ENCODE measurements at places on chromosomes 16 and 17.
A peak's percentile ranks its signal among the peaks of the same experiment; 100 is the strongest.

DNA sequence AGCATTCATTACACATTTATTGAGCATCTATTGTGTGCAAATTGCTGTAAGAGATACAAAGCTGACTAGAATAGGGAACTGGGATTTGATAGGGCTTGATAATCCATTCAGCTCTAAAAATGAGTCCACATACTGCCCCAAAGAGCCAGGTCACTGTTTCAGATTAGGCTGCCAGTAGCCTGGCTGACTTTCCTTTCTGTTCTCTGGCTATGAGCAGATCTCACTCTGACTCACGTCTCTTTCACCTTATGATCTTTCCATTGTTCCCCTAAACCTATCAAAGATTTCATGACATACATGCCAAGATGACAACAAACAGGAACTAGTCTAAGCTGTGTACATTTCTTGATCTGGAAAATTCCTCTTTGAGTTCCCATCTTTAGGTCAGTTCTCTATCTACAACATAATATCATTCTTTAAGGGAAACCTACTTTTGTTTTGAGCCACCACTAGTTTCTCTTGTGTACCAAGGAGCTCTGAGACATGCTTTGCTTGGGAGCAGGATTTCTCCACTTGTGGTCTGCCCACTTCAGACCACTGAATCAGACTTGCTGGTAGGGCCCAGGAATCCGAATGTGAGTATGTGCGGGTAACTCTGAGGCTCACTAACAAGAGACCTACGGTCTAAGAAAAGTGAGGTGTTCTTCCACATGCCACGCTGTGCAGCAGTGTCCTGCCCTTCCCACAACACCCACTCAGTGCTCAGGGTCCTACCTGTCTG is 40.9 kb upstream of the ICAM2 start:
- peak; percentile 85 for DNase-seq

- DNase-seq = no peak
Observed at GRCh38 chr16:81578636-81579413, 134.2 kb downstream of the CMIP start.

- peak; percentile 7 for DNase-seq
Observed at GRCh38 chr16:47016700-47017133, 43.2 kb upstream of the DNAJA2 start.

DNA sequence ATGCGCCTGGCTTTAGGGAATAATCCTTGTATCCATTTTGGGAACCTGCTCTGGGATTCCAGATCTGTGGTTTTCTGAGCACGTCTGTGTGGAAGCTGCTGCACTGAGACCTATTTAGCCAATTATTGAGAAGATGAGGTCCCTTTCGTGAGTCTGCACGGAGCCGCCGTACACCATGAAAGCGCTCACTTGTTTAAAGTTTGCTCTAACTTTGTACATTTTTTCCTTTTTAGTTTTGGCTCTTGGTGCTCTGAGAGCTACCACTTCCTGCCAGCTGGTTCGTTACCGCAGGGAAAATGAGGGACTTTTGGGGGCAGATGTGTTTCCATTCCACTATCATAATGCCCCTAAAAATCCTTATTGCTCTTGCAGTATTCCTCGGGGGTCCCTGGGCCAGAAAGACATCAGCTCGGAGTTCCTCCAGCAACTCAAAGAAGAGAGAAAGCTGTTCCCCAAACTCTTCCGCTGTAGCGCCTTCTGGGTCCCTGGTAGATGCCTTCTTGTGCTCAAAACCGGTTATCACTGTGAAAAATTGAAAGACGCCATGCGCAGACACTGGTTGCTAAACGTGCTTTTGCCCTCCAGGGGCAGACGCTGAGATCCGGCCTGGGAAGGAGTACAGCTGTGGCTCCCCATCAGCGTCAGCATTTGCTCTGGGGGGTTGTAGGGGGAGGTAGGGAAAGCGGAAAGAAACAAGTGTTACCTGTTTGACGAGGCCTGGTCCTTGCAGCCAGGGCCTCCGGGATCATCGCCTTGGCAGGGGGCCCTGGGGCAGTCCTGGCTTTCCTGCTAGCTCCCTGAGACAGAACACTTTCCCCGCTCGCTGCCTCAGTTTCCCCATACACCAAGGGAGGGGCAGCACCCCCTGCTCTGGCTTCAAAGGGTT is 238.1 kb downstream of the MRTFB start:
- no peak for DNase-seq

GRCh38 chr16:22117609-22118008 is 25.3 kb downstream of the VWA3A start:
- DNase-seq = no peak

- no peak for DNase-seq
Observed at GRCh38 chr17:77880711-77881450, 77.6 kb upstream of the TNRC6C start.

DNA sequence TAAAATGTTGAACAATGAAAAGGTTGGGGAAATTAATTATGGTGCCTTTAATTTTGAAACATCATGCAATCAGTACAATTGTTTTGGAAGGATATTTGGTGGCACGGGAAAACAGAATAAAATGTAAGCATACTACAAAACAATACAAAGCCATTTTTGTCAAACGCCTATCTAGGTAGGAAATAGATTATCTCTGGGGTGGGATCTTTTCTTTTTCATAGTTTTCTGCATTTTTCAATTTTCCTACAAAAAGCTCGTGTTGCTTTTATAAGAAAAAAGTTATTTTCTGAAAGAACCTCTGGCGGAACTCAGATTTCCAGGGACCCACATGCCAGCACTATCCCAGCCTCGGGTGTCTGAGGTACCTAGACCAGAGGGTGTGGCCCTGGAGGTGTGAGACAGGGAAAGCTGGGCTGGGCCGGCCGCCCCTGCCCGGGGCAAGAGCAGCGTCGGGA is 961 bp upstream of the MAP3K3 start:
- DNase-seq = no peak

GRCh38 chr17:3724378-3725077 is 825 bp downstream of the HASPIN start:
- DNase-seq = peak; percentile 12

DNA sequence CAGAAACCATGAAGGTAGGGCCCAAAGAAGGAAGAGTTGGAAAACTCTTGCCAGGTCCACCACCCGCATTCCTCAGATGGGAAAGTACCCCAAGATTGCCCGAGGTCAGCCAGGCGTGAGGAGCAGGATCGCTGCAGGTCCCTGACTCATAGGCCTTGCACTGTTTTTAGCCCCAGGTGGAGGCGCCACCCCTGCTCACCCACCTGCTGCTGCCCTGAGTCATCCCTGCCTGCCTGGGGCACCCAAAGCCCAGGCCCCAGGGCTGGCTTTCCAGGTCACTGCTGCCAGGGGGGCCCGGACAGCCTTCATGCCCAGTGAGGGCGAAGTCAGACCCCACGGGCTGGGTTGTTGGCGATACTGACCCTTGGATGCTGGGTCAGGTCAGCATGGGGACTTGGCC is 100.9 kb downstream of the AMFR start:
- DNase-seq = no peak

GRCh38 chr16:81926036-81926435 is 85.2 kb downstream of the SDR42E1 start:
- no peak for DNase-seq

GRCh38 chr17:40509626-40510327 is 8.4 kb upstream of the TNS4 start:
- no peak for DNase-seq

- DNase-seq = no peak
Observed at GRCh38 chr16:48546774-48547173, 63.2 kb downstream of the N4BP1 start.

DNA sequence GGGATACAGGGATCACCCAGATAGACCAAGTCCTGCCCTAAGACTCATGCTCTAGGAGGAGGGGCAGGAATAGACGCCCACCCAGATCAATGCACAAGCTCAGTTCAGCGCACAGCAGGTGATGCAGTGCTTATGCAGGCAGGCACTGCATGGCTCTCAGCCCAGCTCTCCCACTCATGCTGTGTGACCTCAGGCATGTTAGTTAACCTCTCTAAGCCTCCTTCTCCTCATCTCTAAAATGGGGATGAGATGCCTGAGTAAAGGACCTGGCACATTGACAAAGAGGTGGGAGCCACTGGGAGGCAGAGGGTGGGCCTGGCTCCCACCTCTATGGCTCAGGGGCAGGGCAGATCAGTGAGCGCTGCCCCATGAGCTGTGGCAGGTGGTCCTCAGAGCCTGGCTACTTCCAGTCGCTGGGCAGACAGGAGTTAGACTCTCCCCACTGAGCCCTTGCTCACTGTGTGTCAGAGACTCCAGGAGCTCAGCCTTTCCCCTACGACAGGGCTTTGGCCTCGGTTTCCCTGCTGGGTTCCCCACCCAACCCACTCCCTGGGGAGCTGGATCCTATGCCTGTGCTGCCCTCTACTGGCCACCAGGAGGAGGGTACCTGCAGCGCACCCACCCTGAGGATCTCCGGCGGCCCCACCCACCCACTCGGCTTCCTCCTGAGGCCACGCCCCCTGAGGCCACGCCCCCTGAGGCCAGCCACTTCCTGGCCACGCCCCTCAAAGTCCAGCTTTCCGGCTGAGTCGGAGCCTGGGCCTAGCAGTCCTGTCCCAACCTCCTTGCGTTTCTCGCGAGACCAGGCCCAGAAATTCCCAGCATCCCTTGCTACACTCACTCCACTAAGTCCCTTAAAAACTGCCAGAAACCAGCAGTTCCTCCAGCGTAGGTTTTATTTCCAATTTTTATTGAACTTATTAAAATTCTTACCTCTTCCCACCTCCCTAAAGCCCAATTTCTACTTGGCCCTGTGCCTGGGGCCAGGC is 196.1 kb downstream of the GSG1L start:
- peak; percentile 84 for DNase-seq

- DNase-seq = no peak
Observed at GRCh38 chr17:10200016-10200415, 1.6 kb upstream of the GAS7 start.

DNA sequence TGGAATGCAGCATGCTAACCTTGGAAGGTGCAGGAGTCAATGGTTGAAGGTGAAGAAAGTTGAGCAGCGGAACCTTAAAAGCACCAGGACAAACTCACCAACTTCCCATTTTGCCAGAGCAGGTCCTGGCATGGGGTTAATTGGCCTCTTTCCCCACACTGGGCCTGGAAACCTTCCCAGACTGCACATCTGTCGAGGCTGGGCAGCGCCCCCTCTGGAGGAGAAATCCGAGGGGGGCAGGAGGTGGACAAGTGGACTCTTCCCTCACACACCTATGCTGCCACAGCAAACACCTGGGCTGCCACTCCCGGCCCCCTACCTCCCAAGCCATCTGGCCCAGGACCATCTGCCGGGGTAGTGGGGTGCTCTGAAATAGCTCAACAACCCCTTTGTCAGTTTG is 232.4 kb downstream of the CBLN1 start:
- DNase-seq = no peak

Data from kidney capillary endothelial cell (primary cell).